Activated CD8-positive, alpha-beta memory T cell treated with anti-CD3 and anti-CD28 coated beads for 1 hour (primary cell): ENCODE measurements at places on chromosomes 3 and 15.

DNA sequence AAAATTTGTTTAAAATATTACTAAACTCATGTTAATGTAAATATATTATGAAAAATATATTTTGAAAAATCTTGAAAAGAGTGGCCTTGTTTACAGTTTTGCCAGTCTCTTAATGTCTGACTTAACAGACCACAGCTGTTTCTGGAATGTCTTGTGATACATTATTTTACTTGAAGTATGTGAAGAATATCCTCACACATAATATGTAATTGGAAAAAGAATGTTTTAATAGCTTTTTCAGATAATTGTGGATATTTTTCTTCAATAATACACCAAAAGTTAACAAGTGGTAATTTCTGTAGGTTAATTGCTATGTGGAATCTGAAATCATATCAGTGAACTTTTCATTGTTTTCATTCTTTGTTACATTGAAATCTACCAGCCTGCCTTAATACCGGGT is 101.3 kb downstream of the UBE2E2 start:
- DNase-seq = no peak

DNA sequence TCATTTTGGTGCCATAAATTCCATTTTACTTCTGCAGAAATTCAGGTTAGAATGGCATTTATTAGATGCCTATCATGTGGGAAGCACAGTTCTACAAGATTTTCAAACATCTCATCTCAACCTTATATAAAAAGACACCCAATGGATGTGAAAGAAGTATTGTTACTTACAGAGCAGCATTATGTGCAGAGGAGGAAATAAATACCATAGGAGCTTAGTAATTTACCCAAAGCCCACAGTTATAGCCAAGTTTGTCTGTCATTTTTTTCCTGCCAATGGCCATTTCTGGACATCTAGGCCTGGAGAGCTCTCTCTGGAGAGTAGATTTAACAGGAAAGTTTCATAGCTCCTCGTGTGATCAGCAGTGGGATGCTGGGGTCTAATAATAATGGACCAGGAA is 659.4 kb upstream of the NAALADL2 start:
- no peak for DNase-seq

DNA sequence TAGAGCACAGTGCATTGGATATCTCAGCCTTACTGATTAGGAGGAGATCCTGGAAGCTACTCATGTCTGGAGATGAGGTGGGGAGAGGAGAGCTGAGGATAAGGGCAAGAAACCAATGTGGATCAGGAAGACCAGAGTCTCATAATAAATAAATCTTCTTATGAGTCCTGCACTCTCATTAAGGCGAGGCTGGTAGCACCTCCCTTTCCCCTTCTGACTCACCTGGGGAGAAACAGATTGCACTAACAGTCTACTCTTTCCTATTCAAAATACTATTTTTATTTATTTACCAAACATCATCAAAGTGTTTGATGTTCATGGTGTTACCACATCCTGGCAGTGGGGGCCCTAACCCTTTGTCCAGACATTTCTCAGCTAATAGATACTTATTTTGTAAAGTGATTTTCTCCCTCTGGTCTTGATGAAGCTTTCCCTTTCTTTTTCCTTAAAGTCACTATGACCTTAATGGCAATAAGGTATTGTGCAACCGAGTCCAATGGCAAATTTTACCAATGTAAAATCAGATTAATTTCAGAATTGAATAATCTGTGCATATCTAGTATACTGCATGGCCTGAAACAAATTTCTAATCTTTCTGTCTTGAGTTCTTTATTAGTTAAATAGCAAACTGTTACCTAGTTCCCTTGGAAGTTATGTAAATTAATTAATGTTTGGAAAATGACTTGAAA is 81.1 kb downstream of the IQCH start:
- no peak for DNase-seq

DNA sequence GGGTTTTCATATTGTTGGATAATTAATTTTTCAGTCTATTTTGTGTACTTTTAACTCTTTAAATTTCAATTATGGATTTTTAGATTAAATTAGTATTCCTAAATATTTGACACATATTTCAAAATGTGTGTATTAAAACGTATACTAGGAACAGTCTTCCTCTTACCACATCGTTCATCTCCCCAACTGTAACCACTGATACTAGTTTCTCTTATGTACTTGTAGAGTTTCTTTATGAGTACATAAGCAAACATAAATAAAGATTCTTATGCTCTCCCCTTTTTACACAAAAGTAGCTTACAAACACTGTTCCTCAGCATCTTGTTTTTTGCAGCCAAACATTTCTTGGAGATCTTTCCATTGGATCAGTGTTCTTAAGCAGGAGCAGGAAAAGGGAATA is 45.9 kb downstream of the CMSS1 start:
- no peak for DNase-seq

- DNase-seq = no peak
Measured at GRCh38 chr3:62142331-62143085, 230.8 kb downstream of the FEZF2 start.

DNA sequence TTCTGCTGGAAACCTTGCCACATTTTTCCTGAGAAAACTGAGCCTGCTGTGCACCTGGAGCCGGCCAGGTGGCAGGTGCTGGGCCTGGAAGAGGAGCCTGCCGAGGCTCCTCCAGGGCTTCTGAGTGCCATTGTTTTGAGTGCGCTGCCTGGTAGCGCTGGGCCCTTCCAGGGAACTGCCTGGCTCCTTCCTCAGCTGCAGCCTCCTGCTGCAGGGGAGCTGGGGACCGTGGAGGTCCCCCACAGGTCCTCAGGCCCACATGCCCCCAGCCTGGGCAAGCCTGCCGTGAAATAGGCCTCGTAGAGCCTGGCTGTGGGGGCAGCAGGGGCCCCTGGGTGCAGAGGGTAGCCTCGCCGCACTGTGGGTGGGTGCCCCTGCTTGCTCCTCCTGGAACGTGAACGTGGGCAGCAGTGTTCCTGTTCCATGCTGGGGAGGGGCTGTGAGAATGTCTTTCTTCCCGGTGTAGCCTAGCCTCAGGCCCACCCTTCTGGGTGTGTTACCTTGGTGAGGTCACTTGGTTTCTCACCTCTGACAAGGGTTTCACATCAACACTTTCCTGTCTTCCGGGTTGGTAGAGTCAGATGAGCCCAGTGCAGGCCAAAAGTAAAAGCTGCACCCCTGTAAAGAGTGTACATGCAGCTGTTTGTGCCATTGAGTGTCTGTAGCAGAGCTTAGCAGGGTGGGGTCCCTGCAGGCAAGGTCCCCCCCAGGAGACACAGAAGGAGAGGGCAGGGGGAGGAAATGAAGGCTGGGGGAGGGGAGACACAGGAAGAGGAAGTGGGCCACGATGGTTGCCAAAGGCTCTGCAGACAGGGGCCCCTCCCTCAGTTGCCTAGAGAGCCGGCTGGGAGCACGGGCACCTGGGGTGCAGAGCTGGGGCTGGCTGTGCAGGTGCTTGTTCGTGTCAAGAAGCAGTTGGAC is 34.5 kb downstream of the KLF13 start:
- DNase-seq = peak; percentile 55

GRCh38 chr3:25455441-25456132 is 27.5 kb downstream of the RARB start:
- no peak for DNase-seq

DNA sequence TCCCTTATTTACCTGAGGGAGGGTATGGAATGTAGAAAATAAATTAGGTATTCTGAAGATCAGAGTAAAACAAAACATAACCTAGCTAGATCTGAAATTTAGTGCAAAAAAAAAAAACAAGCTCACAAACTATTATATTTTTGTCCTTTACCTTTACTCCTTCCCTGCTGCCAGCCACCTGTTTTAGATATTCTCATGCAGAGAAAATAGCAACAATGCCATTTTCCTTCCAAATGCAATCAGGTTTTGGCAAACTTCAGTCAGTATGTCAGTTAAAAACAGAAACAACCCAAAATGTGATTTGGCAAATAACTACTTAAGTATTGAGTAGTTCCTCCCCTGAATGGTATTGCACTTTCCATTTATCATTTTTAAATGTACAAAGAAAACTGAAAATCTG is 35.8 kb downstream of the PEAK1 start:
- DNase-seq = no peak

GRCh38 chr3:197149528-197149927 is 119.9 kb upstream of the MELTF start:
- DNase-seq = no peak

- DNase-seq = peak; percentile 53
Measured at GRCh38 chr15:78034495-78035191, 42.9 kb downstream of the TBC1D2B start.

GRCh38 chr15:63402498-63403253 is 21.0 kb upstream of the CA12 start:
- no peak for DNase-seq

DNA sequence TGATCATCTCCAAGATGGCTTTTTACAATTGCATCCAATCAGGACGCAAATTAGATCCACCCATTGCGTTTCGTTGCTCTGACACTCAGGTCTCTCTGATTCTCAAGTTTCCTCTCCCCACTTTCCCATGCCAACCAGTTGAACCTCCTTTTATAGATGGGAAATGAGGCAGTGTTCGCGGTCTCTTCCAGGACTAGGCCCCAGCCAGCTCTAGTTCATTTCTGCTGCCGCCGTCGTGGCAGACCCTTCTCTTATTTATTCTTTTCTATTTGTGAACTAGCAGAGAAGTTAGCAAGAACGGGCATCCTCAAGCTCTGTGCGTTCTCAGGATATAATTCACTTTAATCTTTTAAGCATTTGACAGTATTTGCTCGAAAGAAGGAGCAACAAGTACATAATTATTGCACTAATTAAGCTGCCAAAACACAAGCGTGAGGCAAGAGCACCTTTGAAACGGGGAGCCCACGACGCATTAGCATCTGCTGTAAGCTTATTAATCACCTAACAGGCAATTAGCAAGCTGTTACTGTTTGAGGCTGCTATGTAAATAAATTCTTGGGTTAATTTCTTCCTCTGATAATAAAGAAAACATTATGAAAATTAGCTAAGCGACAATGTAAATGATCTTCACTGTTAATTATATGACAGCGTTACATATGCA is 246.4 kb upstream of the TLE3 start:
- no peak for DNase-seq

DNA sequence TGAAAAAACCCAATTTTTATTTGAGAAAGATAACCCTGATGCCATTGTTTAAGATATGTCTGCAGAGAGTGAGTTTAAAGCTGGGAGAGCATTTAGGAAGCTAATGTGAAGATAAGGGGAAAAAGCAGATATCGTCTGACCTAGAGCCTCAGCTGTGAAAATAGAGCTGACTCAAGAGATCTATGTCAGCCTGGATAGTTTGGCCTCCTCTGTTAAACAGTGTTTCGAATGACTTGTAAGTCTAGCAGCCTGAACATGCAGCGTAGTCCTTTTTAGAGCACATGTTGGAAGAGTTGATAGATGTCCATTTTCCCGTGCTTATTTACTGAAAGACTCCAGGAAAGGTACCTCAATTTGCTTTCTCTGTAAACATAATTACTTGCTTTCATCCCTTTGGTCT is 48.1 kb downstream of the ALCAM start:
- DNase-seq = no peak

DNA sequence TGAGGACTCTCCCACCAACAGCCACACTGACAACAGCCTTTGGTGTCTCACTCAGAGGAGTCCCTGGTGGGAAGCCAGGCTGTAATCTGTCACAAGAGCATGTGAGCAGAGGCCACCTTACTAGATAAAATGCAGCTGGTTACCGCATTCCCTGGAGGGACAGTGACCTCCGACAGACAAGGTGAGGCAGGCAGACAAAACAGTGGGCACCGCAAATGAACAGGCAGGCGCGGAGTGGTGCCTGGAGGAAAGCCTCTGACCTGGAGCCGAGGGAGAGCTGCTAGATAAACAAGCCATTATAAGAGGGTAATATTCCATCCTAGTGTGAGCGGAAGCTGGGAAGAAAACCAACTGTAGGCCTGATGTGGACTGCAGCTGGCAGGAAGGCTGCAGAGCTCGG is 736.4 kb downstream of the FHIT start:
- no peak for DNase-seq

- DNase-seq = no peak
Measured at GRCh38 chr15:36371509-36371908, 207.9 kb upstream of the CDIN1 start.

- no peak for DNase-seq
Measured at GRCh38 chr3:16177382-16177781, 2.9 kb downstream of the GALNT15 start.

DNA sequence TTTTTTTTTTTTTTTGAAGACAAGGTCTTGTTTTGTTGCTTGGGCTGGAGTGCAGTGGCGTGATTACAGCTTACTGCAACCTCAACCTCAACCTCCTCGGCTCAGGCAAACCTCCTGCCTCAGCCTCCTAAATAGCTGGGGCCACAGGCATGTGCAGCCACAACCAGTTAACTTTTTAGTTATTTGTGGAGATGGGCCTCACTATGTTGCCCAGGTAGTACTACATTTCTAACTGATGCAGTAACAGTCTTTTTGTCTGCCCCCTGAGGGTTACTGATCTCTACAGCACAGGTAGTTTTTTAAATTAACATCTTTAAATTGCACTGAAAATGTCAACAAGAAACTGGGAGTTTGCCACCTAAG is 3.4 kb upstream of the LMLN start:
- DNase-seq = no peak
